ENCODE measurements at places on chromosomes 7 and 10.

GRCh38 chr7:46754140-46754720 lies 827.7 kb downstream of the TNS3 start:
- DNase-seq = no peak

- no peak for DNase-seq
These were observed 31.0 kb upstream of the MKI67 start for GRCh38 chr10:128156999-128157755.

DNA sequence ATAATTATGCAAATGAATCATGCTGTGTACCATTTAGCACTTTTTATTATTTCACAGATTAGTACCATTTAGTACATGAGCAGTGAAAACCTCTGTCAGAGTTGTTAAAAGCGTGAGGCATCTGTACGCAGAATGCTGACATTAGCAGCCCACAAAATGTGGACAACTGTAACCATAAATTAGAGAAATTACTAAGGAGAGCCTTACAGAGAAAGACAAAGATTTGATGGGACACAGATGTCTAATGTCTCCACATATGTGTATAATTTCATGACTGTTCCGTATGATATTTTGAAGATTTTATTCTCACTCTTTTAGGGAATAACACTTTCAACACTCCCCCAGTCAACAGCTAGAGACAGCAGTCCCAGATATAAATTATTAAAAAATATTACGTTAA lies 414.0 kb upstream of the ANKRD30A start:
- DNase-seq = no peak

GRCh38 chr10:131181456-131181855 lies 130.1 kb downstream of the TCERG1L start:
- no peak for DNase-seq

DNA sequence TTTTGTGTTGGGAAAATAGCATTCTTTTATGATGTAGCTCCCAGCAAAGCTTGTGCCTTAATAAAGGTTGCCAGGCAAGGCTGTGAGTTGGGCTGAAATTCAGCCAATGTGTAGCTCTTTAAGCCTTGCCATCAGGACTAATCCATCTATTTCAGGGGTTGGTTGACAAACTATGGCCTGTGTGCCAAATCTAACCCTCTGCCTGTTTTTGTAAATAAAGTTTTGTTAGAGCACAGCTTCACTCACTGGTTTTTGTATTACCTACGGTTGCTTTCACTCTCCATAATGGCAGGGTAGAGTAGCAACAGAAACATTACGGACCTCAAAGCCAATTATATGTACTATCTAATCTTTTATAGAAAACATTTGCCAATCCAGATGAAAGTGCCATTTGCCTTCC lies 638.1 kb upstream of the POT1 start:
- DNase-seq = no peak

- no peak for DNase-seq
These were observed 710 bp downstream of the RNLS start for GRCh38 chr10:88582411-88582805.

- DNase-seq = no peak
These were observed 526.7 kb upstream of the NRP1 start for GRCh38 chr10:33861016-33861704.

GRCh38 chr7:95933618-95934017 lies 161.3 kb downstream of the DYNC1I1 start:
- DNase-seq = no peak

DNA sequence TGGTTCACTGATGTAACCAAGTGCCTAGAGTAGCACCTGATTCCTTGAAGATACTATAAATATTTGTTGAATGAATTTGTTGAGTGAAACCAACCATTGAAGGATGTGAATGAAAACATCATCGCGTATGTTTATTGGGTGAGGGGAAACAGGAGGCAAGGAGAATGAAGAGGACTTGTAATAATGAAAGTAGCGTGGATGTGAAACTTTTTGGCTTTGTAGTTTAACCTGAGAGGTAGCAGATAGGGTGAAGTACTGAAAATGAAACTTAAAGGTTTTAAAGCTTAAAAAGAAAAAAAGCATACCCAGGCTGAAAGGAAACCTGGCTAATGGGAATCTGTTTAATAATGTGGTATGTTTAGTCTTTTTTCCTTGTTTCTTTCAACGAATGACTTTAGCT lies 5.2 kb downstream of the CCNY start:
- DNase-seq = no peak

DNA sequence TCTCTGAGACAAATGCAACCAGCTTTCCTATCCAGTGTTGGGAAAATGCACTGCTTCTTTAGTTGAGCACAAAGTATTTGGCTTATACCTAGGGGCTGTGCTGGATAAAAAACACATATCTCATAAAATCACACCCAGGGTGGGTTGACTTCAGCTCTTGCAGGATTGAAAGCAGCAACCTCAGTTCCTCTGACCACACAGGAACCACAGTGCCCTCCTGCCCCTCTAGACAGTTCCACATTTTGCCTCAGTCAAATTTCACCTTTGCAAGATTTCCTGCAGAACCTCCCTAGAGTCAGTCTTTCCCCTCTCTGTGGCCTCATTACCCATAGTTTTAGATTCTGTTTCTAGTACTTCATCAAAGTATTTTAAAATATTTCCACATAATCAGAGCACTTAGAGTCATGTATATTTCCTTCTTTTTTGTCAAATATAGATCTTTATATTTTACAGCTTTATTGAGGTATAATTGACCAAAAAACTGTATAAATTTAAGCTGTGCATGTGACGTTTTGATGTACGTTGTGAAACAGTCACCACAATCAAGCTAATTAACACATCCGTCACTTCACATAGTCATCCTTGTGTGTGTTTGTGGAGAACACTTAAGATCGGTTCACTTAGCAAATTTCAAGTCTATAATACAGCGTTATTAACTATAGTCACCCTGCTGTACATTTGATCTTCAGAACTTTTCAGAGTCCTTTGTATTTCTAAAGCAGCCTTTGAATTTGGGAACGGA lies 37.0 kb upstream of the EGR2 start:
- peak; percentile 35 for DNase-seq

DNA sequence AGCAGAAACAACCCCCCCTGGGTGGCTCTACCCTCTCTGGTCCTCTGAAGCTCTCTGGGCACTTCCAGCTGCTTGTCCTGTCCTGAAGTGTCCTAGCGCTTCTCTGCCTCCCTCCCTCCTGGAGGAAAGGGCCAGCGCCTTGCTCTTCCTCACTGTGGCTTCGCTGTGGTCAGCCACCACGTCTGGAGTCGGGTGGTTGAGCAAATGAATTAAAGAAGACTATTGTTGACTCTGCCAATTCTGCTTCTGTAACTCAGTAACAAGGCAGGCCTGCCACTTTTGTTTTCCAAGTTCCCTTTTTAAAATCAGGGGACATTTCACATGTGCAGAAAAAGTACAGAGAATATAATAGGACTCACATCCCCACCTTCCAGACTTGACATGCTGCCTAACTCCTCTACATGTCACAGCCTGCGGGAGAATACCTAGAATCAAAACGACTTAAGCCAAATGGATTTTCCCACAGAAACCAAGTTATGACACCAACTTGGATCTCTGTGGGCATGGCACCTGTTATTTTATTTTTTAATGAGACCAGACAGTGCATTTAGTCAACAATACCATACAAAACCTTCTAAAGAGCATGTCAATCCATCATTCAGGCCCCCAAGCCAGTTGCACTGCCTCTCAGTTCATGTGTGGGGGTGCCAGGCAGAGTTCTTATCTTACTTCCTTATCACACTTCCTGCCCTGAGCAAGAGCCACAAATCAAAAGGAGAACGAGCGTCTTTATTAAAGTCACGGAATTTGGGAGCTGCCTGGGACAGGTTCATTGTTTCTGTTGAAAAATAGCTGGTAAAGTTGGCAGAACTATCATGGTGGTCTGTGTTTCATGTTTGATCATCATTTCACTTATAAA lies 6.8 kb downstream of the FFAR4 start:
- no peak for DNase-seq

DNA sequence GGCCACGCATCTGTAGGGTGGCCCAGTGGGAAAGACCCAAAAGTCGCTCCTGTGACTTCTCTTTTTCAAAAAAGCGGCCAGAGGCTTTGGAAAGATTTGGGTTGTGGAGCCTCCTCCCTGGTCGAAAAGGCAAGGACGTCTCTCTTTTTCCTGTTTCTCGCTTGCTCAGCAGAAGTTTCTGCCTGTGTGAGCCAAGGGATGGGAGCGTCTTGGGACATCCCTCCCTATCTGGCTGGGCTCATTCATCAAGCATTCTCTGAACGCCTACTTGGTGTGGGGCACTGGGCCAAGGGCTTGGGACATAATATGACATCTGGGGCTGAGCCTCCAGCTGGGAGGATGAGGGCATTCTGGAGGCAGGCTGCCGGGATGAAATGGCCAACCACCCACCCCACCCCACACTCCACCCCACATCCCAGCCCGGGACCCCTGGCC lies 120.9 kb downstream of the C10orf105 start:
- DNase-seq = no peak

- no peak for DNase-seq
These were observed 83.7 kb downstream of the EBF3 start for GRCh38 chr10:129880191-129880870.

GRCh38 chr10:96584035-96584434 lies 2.8 kb downstream of the TM9SF3 start:
- no peak for DNase-seq

- DNase-seq = no peak
These were observed 49.0 kb downstream of the ADD3 start for GRCh38 chr10:110056822-110057221.

DNA sequence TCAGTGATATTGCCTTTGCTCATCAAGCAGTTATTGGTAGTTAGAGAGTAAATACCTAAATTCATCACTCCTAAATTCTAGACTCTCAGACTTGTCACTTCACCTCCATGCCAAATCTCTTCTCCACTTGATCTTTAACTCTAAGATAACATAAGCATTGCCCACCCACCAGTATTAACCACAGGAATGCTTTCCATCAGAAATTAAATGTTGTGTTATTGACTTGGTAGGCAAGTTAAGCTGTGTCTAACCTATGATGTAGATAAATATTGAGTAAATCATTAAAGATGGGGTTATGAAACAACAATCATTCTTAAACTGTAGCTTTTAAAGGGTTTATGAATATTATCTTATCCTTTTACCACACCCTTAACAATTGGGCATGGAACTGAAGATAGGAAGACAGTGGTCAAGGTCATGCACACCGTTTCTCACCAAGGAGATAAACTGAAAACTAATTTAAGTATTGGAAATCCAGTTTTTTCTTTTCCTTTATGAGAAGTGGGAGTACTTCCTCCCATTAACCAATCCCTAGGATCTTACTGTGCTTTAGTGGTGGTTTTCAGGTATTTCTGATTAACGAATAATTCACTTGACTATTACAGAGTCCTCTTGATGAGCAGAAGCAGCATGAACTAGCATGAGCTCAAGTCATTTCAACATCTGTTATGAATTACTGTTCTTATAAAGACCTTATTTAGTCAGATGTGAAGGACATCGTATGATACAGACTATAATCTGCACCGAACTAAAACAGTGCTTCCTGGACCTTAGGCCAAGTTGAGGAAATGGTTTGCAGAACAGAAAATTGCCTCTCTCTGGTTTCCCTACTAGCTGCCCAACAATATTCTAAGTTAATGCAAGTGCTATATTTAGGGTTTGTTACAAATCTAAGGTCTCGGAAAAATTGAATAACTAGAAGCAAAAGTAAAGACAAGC lies 142.0 kb downstream of the LCOR start:
- no peak for DNase-seq

- no peak for DNase-seq
These were observed 98.8 kb downstream of the CACNB2 start for GRCh38 chr10:18238870-18239485.

- DNase-seq = no peak
These were observed 14.3 kb downstream of the MUC12 start for GRCh38 chr7:100983451-100984187.

DNA sequence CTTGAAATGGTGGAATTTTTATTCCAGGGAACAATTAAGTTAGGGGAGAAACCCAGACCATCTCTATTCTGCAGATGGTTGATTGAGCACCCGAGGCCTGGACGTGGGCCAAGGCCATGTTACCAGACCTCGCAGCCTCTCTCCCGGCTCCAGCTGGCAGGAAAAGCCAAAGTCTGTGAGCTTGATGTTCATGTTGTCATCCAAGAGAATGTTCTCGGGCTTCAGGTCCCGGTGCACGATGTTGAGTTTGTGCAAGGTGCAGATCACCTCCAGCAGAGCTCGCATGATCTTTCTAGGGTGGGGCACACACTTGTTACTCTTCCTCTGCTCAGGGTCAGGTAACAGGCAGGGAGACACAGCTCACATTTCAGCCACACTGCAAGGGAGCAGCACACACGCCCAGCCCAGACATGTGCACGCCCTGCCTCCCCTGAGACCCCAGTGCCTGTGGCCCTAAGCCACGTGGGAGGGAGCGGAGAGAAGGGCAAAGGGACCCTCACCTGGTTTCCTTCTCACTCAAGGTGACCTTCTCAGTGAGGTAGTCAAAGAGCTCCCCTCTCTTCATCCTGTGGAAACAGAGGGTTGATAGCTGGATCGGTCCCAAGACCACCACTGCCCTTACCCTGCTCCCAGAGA lies 9.5 kb downstream of the PHKG1 start:
- DNase-seq = no peak

DNA sequence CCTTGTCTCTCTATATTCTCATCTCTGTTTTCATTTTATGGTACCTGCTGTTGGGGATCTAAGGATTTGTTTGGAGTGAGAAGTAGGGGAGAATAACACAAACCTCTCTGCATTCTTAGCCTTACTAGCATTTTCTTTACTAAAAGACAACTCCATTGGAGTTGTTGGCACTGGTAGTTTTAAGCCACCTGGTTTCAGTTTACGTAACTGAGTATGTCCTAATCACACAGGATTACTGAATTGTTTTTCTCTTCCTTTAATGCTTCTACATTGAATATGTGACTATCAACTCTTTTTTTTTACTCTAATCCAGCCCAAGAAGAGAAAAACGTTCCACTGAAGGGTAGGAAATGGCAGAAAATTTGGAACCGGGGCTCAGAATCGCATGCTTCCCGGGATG lies 30.0 kb upstream of the TRIL start:
- DNase-seq = no peak

DNA sequence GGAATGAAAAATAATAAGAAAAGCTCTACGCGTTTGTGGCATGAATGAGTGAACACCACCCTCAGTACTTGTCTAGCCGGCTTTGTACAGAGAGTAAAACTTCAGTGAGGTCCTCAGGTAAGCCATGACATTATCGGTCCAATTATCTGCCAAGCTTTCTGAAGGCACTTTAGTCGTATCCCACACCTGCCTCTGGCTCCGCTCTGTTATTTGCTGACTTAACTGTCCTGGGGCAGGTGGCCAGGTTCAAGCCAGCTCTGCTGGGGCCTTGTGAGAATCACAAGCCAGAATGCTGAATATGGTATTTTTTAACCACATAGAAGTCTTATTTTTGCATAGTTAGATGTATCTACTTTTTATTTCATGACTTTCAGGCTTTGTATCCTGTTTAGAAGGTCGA lies 66.0 kb upstream of the FHIP2A start:
- DNase-seq = no peak

DNA sequence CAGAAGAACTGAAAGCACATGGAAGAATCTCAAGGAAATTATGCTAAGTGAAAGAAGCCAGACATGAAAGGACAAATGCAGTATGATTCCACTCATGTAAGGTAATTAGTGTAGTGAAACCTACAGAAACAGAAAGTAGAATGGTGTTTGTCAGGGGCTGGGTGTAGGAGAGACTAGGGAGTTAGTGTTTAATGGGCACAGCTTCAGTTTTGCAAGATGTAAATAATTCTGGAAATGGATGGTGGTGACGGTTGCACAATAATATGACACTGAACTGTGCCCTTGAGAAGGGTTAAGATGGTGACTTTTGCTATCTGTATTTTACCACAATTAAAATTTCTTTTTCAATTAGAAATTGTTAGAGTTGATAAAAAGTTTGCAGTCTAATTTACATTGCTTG lies 157.3 kb upstream of the ADCY1 start:
- no peak for DNase-seq

- no peak for DNase-seq
These were observed 22.9 kb upstream of the AQP1 start for GRCh38 chr7:30888747-30889146.

- DNase-seq = peak; percentile 45
These were observed 61.7 kb upstream of the PPIF start for GRCh38 chr10:79285315-79286197.

All from stimulated activated CD4-positive, alpha-beta T cell treated with anti-CD3 and anti-CD28 coated beads, Interleukin-4, amount 100 ng/mL, for 24 hours (primary cell).